ENCODE measurements at places on chromosomes 12 and 14.

GRCh38 chr12:84862186-84862585, 50.4 kb downstream of the SLC6A15 start:
- no peak for DNase-seq

DNA sequence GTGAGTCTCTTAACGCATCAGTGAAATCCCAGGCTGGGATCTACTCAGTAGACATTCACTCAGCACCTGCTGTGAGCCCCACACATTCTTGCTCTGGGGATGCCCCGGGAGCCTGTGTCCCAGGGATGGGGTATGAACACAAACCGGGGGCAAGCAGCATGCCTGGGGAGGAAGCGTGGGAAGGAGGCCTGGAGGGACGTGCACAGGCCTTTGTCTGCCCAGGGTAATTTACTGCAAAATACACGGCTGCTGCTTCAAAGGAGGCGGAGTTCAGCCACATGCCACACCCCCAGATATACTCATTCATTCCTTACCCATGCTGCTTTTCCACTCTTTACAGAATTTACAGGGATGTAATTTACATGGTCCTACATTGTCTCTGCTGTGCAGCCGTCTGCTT, 187.8 kb downstream of the ADGRD1 start:
- DNase-seq: no peak

- no peak for DNase-seq
These were observed 20.0 kb upstream of the GCH1 start for GRCh38 chr14:54922598-54922997.

GRCh38 chr12:124687174-124687902, 119.9 kb upstream of the NCOR2 start:
- DNase-seq: no peak

DNA sequence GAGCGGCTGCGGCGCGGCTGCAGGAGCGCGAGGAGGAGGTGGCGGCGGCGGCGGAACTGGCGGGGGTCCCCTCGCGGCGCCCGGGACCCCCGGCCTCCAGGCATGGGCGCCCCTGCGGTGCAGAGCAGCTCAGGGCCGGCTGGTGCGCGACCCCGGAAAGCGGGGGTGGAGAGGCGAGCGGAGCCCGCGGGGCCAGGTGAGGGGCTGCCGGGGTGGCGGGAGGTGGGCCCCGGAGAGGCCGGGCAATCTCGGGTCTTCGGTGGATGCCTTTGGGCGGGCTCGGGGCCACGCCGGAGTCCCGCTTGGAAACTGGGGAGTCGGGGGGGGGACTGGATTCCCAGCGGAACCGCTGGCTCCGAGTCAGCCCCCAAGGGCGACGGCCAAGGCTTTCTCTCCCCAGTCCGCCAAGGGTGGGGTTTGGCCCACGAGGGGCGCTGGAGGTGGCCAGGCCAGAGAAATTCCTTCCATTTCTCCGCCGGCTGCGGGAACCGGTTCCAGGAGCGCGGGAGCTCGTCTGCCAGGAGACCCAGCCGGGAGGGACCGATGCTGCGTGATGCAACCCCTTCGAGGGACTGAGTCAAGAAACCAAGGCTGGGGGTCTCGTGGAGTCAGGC, 13.9 kb upstream of the NR4A1 start:
- DNase-seq: no peak

GRCh38 chr12:116433249-116433648, 125.9 kb upstream of the MAP1LC3B2 start:
- no peak for DNase-seq

DNA sequence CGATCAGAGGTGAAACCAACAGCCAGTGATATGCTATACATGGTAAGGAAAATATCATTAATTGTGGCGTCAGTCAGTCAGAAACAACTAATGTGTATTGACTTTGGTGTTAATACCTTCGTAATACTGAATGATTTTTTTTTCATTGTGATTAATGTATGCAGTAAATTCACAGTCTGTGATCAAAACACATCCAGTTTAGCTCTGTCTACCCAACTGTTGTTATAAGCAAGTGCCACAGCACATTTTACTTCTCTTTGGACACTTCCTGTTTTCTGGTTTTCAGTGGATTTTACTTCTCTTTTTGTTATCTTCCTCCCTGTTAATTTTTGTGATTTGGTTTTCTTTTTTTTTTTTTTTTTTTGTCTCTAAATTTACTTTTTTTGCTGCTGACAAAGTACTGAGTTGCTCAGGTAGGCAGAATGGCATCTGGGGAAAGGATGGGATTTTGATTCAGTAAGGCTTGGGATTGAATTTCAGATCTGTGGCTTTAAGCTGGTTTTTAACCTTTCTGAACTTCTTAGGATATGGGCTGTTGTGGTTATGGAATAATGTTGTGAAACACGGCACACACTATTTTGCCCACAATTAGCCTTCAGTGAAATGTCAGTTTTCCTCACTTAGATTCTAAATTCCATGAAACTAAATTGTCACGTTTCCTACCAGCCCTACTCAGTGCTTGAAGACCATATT, 604 bp downstream of the GLIPR1 start:
- DNase-seq: no peak

- no peak for DNase-seq
These were observed 181.4 kb upstream of the BMP4 start for GRCh38 chr14:54138024-54138353.

- DNase-seq: no peak
These were observed 93.5 kb downstream of the GALNT8 start for GRCh38 chr12:4813741-4814140.

All from CD4-positive, alpha-beta T cell treated with Interleukin-15 for 1 hour (primary cell).